ENCODE measurements at places on chromosomes 11 and 22.

DNA sequence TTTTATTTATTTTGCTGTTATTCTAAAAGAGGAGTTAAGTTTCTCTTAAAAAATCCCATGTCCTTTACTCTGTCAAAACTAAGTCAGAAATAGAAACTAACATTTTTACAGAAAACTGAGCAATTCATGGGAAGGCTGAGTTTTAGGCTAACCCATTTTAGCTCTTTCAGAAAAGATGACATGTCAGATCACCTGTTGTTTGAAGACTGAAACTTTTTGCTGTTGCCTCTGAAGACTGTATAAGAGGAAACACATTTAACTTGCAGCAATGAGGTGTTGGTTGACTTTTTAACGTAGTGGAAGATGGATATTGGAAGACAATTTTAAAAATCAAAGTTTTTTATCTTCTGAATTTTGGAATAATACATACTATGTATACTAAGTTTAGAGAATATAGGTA is 115.4 kb downstream of the METTL15 start:
- no peak for DNase-seq

GRCh38 chr11:65401073-65401802 is 14.8 kb downstream of the FRMD8 start:
- DNase-seq = no peak

DNA sequence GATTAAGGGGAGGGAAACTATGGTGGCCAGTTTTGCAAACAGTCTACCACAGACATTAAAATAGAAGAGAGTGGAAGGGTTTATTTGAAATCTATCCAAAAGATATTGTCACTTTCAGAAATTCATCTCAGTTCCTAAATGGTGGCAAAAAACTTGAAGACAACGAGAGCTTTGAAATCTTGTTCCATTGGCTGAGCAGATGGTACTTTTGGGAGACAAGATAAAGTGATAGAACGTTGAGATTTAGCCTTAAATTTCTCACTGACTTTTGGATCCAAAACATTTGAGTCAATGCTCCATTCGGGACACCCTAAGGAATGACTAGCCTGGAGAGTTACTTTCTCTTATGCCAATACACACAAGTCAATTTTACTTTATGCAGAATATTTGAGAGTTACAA is 319.1 kb upstream of the LARGE1 start:
- DNase-seq = no peak

DNA sequence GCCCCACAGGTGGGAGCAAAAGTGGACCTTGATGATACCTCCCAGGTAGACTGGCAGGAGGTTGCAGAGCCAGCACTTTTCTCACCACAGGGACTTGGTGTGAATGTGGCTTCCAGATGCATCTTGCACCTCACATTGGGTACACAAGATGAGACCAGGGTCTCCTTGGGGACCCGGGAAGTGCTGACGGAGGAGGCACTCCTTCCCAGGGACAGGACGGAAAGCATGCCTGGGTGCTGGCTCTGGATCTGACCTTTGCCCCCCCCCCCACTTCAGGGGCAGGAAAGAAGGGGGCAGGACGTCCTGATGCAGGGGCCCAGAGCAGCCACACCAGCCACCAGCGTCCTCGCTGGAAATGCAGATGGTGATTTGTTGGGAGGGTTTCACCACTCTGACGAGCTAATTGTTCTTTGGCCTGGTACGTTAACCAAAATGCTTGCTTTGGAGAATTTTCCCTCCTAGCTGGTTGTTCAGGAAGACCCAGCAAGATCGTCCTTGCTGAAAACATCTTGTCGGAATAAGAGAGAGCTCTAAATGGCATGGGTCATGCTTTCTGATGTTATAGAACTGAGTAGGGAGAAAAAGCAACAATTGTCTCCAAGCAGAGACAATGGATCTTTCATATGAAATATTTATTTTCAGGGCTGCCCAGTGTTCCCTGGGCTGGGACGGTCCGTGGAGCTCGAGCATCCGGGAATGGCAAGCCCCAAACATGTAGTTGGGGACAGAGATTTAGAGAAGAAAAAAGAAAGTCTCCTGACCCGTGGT is 74.4 kb upstream of the PPARA start:
- DNase-seq = no peak

DNA sequence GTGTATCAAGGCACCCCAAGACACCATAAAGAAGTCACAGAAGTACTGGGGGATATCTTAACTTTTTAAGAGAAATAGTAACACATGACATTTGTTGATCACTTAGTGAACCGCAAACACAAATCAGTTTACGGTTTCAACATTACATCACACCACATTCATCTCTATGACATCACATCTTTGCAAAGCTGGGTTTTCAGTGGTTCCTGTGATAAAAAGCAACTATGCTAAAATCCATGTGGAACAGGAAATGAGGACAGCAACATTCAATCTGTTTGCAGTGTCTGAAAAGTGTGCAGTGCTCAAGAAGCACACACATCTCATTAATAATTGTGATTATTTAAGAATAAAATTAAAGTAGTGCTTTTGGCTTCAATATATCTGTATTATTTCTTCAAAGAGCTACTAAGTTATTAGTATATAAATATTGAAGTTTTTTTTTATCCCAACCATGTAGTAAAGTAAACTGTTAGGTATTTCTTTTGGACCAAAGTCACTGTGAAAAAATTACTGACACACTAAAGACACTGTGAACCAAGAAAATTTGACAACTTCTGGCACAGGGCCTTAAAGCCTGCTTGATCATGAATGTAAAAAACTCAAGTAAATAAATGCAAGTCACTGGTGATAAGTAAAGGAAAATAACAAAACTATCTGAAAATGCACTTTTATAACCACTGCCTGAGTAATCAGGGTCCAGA is 156.0 kb upstream of the SOX6 start:
- DNase-seq = no peak

GRCh38 chr11:102761646-102762238 is 18.7 kb downstream of the MMP10 start:
- DNase-seq = no peak

GRCh38 chr11:73894725-73895335 is 18.0 kb downstream of the PAAF1 start:
- DNase-seq = no peak

DNA sequence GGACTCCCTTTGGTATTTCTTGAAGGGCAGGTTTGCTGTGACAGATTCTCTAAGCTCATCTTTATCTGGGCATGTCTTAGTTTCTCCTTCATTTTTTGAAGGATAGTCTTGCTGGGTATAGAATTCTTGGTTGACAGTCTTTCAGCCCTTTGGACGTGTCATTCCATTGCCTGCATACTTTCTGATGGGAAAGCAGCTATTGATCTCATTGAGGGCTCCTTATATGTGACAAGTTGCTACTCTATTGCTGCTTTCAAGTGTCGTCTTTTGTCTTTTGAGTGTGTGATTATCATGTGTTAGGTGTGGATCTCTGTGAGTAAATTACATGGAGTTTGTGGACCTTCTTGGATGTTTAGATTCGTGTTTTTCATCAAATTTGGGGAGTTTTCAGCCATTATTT is 21.9 kb downstream of the IGHMBP2 start:
- no peak for DNase-seq

- no peak for DNase-seq
Observed at GRCh38 chr11:804599-804964, 449 bp downstream of the PIDD1 start.

GRCh38 chr11:134243913-134244312 is 9.2 kb downstream of the THYN1 start:
- DNase-seq = no peak

DNA sequence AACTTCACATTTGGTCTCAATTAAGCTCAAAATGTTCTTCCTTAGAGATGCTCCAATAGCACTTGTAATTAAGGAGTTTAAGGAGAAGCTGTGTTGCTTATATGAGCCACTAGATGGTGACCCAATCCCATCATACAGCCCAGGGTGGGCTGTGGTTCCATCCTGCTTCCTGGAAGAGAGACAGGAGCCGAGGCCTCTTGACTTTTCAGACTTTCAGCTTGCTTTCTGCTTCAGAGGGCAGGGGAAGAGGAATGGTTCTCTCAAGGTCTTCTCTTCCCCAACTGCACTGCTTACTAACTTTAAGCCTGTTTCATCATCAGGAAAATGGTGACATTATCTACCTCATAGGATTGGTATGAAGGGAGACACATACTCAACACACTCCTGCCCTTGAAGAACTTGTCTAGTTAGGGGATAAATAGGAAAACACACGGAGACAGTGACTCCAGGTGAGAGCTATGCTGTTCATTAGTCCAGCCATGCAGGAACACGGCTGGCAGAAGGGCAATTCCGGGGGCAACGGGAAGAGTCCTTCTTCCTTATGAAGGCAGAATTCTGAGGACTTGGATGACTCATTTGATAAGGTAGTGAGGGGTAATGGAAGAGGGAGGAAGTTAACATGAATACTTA is 20.1 kb downstream of the TMEM218 start:
- no peak for DNase-seq

DNA sequence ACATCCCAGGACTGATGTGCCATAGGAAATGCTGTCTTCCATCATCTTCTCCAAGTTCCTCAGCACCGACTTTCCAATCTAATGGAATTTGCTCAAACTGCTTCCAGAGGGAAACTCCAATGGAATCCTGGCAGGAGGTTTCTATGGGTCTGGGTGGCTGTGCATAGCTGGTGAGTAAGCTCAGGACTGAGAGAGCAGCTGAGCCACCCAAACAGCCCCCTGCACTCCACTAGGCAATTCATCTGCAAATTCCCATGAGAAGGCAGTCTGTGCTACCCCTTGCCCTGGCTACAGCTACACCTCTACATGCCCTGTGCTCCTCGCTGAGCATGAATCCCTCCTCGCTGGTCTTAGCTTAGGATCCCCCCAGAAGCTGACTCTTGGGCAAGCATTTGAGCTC is 127.9 kb upstream of the CSNK2A3 start:
- no peak for DNase-seq

DNA sequence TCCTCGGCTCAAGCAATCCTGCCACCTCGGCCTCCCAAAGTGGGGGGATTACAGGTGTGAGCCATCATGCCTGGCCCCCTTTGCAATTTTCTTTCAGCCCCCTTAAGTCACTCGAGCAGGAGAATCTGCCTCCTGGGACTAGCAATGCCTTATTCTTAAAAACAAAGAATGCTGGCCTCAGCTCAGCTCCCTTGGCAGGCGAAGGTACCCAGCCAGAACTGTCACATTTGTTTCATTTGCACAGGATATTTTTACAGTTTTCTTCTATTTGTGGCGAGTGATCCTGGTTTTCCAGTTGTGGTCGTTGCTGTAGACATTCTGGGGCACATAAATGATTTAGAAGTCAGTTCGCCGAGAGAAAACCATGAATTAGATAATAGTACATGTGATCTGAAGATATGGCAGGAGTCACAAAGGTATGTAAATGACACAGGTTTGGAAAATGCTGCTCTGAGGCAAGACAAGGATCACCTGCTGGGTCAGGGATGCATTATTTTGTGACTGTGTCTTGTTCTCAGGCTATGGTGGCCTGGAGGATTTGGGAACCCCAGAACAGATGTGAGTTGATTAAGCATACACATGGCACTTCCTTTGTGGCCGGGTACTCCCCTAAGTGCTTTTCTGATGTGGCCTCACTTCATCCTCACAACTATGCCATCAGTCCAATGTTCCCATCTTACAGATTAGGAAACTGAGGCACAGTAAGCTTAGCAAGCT is 51.2 kb upstream of the SLC22A12 start:
- no peak for DNase-seq

DNA sequence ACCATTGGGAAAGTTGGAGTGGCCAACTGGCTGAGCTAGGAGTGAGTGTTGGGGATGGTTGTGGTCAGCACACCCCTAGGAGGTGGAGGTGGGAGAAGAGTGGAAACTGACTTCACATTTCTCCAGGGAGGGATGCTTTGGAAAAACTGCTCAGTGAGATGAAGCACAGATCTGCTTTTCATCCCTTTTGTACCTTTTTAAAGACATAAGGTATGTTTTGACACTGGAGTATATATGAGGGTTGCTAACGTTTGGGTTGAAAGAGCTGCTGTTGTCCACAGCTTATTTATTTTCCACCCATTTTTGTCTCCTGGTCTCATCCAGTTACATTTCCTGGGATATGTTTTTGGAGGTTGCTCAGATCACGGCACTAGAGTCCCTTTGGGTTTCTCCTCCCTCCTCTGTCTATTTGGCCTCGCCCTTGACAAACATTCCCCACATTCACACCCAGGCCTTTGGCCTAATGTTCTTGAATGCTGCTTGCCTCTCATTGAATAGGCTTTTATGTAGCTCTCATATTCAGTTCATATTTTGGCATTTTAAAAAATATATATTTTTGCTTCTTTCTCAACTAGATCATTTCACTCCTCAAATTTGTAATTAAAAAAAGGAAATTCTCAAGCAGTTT is 8.3 kb downstream of the SREBF2 start:
- DNase-seq = no peak

DNA sequence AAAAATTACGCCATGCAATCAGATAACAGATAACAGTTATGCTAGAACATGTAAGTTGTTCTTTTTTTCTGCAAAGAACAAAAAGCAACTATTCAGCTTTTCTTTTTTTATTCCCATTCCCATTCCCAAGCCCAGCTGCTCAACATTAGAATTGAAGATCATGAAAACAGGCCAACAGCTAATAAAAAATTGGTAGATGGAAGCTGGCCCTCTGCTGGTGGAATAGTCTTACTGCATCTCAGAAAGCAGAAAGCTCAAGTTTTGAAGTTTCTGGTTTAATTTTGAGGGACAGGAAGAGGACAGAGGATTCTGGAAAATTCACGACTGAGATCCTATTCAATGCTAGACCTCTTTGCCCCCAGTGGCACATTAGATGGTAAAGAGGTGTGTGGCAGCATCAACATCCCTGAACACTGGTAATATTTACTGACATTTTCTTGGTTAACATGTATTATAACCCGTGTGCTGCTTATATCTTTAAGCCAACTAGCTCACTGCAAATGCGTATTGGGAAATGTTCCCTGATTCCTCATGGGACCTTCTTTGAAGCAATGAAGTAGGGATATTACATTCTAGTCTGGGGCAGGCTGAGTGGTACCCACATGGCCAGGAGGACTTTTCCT is 591.2 kb downstream of the OPCML start:
- no peak for DNase-seq

GRCh38 chr22:37300551-37301017 is 18.3 kb downstream of the CYTH4 start:
- DNase-seq = no peak

GRCh38 chr22:43293655-43294392 is 49.3 kb downstream of the SCUBE1 start:
- DNase-seq = no peak

- peak; percentile 21 for DNase-seq
Observed at GRCh38 chr22:26656891-26657851, at the start of gene MIAT. MIAT (plus strand) TSS chr22:26657588.

DNA sequence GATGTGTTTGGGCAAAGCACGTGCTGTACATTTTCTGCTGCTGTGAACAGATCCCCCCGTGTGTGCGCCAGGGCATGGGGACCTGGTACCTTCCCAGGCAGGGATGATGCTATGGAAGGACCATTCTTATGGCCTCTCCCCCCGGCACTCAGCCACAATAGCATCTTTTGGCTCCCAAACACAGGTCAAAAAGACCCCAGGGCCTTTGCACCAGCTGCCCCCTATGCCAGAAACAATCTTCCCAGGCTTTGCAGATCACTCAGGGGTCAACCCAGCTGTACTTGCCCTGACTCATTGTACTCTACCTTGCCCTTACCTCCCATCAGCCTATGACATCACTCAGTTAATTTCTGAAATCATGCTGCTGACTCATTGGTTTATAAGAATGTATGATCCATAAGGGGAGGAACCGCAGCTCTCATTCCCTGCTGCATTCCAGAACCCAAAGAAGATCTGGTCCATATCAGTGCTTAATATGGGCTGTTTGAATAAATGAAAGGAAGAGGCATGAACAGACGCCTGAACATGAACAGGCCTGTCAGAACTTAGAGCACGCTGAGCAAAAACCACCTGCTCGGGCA is 100.7 kb downstream of the CELSR1 start:
- no peak for DNase-seq

Data from naive B cell (primary cell).